Heart left ventricle (tissue), 16 donors: ENCODE measurements at places on chromosomes 7 and 10.

- DNase-seq: no peak
Measured at GRCh38 chr7:25989140-25989705, 162.8 kb upstream of the NFE2L3 start.

DNA sequence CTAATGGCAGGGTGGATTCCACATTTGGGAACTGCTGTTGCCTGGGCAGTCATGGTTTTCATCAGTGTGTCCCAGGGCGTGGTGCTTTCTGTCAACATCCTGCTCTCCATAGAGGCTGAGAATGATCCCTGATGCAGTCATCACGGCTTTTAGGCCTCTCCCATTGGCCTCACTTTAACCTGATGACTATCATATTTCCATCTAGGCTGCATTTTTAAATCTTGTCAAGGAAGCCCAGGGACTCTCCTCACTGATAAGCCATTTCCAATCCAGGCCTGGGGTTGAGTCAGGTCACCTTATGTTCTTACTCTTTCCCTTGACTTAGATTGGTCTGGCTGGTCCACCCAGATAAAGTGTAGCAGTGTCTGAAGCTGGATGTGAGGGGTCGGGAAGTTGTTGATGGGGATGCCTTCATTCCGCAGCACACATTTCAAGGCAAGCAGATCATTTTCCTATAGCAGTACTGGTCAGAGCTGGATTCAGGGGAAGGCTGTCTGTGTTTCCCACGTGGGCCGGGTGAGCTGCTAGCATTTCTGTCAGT, 177.0 kb downstream of the AUTS2 start:
- peak; percentile 64 for DNase-seq

- no peak for DNase-seq
Measured at GRCh38 chr10:124340033-124340760, 78.5 kb downstream of the OAT start.

DNA sequence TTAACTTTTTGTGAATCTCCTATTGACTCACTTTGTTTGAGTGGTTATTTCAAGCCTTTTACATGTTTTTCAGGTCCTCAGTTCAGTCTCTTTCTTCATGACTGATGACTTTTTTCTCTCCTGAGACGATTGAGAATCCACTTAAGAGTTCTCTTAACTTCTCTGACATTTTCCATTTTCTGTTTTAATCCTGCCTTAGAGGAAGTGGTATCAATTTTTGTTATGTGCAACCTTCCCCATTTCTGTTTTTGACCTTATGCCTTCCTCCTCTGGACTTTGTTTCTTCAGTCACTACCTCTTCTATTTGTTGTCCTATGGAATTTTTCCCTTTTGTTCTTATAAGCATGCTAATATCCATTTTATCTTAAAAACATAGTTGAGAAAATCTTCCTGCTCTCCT, 2.4 kb downstream of the PSMC2 start:
- no peak for DNase-seq

GRCh38 chr7:2248984-2249694, 7.1 kb downstream of the NUDT1 start:
- peak; percentile 72 for DNase-seq
